ENCODE measurements at places on chromosomes 7 and 10.
A peak's percentile ranks its signal among the peaks of the same experiment; 100 is the strongest.

GRCh38 chr10:130300608-130301020 lies 164.4 kb downstream of the GLRX3 start:
- peak; percentile 45 for DNase-seq

- DNase-seq: no peak
Observed at GRCh38 chr7:12766416-12766815, 79.0 kb downstream of the ARL4A start.

DNA sequence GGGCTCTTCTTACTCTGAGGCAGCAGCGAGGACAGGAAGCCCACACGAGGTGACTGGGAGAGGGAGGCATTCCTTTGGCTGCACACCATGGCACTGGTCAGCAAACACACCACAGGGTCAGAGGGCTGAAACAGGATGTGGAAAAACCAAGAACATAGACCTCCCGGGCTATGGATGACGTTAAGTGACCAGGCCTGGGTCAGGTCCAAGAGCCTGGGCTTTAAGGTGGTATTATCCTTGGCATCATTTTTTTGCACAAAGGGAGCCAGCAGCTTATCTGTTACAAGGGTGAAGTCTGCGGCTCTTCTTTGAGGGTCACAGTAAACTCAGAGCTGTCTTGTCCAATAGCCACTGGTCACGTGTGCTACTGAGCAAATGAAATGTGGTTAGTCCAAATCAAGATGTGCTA lies 7.0 kb downstream of the WDR91 start:
- no peak for DNase-seq

- no peak for DNase-seq
Observed at GRCh38 chr7:132740176-132740575, 163.9 kb upstream of the PLXNA4 start.

DNA sequence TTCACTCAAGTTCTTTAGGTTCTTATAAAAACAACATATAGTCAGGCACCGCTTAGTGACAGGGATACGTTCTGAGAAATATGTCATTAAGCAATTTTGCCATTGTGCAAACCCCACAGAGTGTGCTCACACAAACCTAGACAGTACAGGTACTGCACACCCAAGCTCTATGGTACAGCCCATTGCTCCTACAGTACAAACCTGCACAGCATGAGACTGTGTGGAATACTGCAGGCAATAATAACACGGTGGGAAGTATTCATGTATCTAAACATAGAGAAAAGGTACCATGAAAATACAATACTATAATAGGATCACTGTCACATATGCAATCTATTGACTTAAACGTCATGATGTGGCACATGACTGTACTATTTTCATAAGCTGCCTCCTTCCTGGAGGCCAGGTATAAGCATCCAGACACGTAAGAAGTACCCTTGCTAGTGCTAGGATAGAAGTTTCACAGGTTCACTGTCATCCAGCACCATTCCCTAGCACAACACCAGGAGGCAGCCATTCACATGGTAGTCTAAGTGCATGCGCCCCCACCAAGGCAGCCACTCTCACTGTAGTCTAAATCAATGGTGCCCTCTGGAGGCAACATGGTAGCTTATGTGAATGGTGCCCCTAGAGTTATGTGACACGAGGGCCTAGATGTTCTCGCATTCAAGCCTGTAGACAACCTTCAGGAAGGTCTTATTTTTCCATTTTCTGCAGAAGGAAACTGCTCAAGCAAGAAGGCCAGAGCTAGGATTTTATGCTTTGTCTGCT lies 98.5 kb downstream of the ARHGAP22 start:
- peak; percentile 50 for DNase-seq

DNA sequence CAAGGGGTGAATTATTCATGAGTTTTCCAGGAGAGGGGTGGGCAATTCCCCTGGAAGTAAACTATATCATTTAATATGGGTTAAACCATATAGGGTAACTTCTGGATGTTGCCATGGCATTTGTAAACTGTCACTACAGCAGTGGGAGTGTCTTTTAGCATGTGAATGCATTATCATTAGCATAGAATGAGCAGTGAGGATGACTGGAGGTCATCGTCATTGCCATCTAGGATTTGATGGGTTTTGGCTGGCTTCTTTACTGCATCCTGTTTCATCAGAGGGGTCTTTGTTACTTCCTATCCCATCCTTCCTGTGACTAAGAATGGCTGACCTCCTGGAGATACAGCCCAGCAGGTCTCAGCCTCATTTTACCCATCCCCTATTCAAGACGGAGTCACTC lies 139.5 kb upstream of the PRKCQ start:
- DNase-seq: no peak

GRCh38 chr7:148556892-148557291 lies 33.7 kb upstream of the C7orf33 start:
- DNase-seq: no peak

DNA sequence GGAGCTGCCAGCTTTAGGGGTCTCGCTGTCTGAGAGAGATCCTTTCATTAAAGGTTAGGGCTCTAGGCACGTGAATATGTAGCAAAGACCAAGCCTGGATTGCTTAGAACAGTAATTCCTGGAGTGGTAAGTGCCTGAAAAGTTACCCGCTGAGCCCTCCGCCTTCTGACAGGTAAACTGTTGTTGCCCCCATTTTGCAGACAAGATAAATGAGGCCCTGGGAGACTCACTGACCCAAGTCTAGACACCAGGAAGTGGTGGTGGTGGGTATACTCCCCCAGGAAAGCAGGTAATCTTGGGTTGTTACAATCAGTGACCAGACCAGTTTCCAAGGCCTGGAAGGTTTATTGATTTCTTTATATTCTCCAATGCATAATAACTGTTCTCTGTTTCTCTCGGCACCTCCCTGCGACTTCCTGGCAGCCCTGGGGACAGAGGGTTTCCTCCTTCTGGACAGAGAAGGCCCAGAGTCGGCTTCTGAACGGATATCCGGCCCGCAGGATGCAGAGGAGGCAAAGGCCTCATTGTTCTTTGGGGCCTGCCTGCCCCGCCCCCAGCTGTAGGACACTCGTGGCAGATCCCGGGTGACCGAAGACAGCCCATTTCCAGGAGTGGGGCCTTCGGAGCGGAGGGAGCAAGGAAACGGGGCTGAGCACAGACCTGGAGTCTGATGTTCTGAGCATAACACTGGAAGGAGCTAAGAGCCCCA lies 1.3 kb upstream of the GRK5 start:
- peak; percentile 82 for DNase-seq

GRCh38 chr7:131004371-131004770 lies 270.4 kb upstream of the KLF14 start:
- DNase-seq: no peak

- DNase-seq: no peak
Observed at GRCh38 chr10:132921818-132922807, 20.3 kb downstream of the CFAP46 start.

DNA sequence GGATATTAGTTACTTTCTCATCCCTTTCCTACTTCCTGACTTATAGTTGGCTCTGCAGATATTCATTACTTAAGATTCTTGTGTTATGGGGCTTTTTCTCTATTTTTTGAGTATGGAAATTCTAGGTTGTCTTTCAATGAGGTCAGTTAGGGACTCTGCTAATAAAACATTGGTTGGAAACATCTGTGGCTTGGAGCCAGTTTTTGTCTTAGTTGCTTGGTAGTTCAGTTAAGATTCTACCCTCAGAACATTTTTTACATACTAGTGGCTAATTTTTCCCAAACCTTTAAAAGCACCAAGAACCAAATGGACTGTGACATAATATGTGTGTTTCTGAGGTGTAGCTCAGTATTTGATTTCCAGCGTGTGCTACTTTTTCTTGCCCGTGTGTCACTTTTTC lies 305.6 kb upstream of the FZD1 start:
- DNase-seq: no peak

- DNase-seq: no peak
Observed at GRCh38 chr7:135501402-135501801, 8.5 kb downstream of the CNOT4 start.

DNA sequence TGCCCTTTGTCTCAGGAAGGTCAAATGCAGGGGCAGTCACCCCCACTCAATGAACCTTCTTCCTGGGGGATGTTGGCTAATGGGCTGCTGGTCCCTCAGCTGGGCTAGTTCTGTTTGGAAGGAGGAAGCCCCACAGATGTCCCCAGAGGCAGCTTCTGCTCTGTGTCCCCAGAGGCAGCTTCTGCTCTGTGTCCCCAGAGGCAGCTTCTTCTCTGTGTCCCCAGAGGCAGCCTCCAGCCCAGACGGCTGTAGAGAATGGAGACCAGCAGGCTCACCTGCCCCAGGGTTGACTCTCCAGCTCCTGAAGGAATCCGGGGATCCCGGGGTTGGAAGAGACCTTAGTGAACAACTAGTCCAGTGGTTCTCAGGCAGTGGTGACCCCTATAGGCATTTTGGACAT lies 62.5 kb upstream of the LEP start:
- no peak for DNase-seq

DNA sequence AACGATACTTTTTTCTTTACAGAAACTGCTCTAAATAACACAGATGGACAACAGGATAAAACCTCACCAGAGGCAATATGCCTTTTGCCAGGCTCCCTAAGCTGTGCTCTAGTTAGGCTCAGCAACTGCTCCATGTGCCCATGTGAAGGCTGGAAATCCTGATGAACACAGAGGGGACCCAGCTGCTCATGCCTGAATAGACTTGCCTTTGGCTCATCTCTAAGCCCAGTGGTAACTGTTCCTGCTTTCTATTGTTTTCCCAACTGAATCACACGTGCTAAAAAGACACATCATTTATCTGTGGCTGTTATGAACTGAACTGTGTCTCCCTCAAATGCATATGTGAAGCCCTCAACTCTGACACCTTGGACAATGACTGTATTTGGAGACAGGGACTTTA lies 110.4 kb downstream of the RNF216 start:
- no peak for DNase-seq

DNA sequence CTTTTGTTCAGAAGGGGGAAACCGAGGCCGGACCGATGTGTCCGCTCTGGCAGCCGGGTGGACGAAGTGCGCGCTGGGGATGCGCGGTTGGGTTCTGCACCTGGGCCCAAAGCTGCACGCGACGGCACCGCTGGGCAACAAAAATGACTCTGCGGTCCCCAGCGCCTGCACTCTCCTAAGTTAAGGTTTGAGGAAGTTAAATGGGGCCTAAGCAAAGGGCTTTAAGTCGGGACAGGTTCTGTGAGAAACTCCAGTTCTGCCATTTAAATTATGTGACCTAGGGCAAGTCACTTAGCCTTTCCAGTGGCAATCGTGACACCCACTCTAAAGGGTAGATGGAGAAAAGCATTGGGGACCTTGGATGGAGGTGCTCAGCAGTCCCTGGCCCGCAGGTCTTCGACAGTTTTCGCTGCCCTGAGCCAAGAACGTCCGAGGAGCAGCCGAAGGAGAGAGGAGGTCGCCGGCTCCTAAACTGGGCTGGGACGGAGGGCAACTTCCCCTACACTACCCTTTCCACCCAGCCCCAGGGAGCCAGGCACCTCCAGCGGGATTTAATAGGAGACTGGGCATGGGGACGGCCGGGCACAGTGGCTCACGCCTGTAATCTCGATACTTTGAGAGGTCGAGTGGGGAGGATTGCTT lies 534 bp upstream of the ACBD5 start:
- DNase-seq: peak; percentile 66

DNA sequence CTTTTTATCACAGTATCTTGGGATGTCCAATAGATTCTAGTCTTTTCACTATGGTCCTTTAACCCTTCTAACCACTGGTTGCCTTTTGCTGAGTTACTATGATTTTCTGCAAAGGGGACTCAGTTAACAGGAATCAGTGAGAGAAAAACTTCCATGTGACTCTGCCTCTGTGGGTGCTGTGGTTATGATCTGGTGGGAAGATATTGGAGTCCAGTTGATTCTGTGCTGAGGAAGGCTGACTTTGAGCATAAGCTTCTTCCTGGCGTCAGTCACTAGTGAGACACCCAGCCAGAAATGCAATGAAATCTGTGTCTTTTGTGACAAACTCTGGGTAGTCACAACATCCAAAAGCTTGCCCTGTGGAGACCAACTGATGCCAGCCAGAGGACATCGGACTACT lies 648.0 kb downstream of the SUGCT start:
- DNase-seq: no peak
